Right ventricle myocardium superior (tissue), 1 donor: ENCODE measurements at places on chromosomes 12 and 14.

DNA sequence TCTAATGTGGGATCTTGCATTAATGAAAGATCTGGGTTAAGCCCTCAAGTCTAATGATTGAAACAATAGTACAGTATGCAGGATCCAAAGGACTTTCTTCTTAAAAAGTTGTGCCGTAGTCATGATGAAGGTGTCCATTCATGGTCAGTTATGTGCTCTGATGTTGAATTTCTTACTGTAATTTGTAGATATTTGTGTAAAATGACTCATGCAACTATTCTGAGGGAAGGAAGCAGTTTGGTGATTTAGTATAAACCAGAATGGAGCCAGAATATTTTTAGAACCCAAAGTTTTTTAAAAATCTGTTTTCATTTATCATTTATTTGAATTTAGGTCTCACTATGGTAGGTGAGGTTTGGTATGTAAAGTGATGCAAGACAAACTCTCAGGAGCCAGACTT is 151.2 kb downstream of the AKAP6 start:
- no peak for DNase-seq

DNA sequence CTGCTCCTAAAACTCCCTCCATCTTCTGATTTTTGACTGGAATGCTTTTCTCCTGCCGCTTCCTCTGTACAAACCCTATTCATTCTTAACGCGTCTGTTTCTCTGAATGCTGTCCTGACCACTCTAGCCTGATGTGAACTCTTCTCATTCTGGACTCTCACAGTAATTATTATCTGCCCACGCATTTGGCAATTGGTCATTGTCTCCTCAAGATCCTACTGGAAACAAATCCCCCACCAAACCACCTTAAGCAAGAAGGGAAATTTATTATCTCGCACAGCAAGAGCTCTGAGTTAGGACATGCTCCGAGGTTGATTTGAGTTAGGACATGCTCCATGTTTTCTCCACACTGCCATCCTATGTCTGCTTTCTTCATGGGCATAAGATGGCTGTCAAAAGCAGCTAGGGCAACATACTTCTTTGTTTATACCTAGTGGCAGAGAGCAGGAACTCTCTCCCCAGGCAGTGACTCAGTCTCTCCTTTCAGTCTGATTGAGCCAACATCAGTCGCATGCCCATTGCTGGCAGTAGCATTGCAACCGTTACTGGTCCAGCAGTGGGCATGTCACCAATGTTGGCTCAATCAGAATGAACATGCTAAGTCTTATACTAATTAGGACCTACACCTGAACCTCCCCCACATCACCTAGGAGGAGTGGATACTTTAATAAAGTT is 102.2 kb downstream of the SSPN start:
- no peak for DNase-seq

DNA sequence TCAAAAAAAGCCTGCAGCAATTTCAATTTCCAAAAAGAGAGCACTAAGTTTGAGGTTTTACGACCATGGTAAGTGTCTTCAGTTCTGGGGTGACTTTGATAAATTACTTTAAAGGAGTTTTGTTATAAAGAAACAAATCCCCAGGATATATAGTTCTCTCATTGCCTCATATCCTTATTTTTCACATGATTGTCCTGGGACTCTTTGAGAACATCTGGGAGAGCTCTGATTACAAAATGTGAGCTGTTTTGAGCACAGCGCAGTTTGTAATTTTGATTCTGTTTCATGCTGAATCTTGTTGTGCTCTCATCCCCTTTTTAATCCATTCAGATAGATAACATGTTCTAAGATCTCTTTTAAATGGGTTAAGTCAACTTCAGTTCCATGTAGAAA is 67.7 kb upstream of the DCN start:
- no peak for DNase-seq

DNA sequence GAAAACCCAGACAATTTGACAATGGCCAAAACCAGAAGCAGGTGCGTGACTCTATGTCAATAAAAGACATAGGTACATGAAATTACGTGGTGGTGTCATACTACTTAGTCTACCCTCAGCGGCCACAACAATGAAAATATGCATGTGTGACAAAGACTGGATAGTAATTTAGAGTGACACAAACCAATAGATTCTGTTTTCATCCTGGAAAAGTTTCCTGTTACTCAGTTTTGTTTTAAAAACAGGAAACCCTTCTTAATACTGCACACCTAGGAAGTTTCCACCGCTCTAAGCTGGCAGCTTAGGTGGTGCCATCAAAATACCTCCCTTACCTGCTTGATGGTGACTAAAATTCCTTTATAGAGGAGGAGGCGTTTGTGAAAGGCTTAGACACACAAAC is 15.1 kb downstream of the POU6F1 start:
- no peak for DNase-seq

- DNase-seq: peak; percentile 79
Observed at GRCh38 chr12:124411281-124411878, 116.5 kb downstream of the RFLNA start.

DNA sequence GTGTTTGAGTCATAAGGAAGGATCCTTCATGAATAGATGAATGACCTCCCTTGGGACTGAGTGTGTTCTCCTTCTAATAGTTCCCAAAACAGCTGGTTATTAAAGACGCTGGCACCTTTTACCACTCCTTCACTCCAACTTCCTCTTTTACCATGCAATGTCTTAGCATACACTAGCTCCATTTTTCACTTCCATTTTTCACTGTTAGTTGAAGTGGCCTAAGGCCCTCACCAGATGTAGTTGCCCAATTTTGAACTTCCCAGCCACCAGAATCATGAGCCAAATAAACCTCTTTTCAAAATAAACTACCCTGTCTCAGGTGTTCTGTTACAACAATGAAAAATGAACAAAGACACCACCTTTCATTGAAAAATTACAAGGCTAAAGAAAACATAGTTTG is 64.7 kb downstream of the GPR65 start:
- no peak for DNase-seq

GRCh38 chr14:92783813-92784431 is 10.2 kb upstream of the GOLGA5 start:
- no peak for DNase-seq

DNA sequence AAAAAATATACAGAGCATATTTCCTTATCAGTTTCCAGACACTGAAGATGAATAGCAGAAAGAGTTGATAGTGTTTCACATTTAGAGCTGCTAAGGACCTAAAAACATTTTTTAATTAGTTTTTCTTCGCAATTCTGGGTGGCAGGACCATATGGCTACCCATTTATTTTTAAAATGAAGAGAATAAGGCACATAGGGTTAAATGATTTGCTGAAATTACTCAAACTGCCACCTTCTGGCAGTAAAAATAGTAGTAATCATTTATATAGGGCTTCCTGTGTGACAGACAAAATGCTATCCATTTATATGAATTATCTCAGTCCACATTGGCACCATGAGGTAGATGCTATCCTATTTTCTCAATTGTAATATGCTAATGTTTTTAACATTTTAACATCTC is 108.6 kb upstream of the CCDC196 start:
- no peak for DNase-seq
